Activated CD8-positive, alpha-beta memory T cell treated with anti-CD3 and anti-CD28 coated beads, Interleukin-2, amount 50 U/mL, for 4 hours (primary cell): ENCODE measurements at places on chromosomes 5 and 9.

- no peak for DNase-seq
These were observed 348.9 kb upstream of the ISL1 start for GRCh38 chr5:51034222-51034901.

- no peak for DNase-seq
These were observed 181.1 kb upstream of the DAB2 start for GRCh38 chr5:39605588-39606575.

DNA sequence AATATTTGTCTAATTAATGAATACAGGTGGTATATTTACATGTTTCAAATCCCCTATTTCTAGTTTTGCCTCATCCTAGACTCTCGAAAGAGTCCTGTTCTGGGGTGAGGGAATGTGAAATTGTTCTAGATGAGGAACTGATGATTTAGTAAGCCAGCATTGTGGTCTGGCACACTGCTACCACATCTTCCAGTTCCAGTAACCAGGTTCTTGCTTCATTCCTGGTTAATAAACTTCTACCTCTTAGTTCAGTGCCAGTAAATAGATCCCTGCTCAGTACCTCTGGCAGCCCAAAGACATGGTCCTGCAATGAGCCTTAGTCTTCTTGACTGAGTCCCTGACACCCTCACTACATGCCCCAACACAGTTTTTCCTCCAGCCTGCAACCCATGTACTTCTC, 207.7 kb downstream of the SREK1 start:
- no peak for DNase-seq

DNA sequence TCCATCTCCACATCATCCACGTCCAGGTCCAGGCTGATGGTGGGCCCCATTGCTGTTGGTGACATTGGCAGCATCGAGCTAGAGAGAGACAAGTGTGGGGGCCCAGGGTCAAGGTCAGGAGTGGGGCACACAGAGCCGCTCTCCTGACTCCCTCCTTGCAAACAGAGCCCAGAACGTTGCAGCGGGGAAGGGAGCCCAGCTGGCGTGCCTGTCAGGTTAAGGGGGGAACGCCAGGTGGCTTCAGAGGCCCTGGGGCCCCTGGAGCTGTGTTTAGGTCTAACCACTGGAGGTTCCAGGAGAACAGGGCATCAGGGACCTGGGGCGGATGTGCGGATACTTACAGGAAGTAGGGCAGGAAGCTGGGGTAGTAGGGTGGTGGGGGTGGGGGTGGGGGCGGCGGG, 7.5 kb downstream of the RNF44 start:
- DNase-seq, result no peak

DNA sequence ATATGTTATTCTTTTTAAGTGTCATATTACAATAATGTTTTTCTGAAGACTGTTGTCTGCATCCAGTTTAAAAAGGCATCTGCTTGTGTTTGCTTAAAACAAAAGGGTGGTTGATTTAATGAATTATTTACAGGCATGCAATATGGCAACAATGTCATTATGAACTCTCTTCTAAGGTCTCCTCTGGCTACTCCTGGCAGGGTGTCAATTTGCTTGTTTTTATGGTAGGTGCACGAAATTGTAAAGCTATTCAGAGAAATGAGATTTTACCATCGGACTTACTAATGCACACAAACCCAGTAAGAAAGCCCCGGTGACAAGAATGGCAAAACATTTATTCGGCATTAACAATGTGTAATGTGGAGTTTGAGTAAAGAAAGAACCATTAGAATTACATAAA, 539.8 kb upstream of the ZNF608 start:
- DNase-seq, result no peak

GRCh38 chr5:147248561-147248960, 13.7 kb downstream of the STK32A start:
- DNase-seq, result no peak
